ENCODE measurements at places on chromosomes 12 and 14. TPM values are rescaled to one million over a fixed set of nuclear protein-coding genes. Genes with fewer than 3 reads are reported as not detected.

DNA sequence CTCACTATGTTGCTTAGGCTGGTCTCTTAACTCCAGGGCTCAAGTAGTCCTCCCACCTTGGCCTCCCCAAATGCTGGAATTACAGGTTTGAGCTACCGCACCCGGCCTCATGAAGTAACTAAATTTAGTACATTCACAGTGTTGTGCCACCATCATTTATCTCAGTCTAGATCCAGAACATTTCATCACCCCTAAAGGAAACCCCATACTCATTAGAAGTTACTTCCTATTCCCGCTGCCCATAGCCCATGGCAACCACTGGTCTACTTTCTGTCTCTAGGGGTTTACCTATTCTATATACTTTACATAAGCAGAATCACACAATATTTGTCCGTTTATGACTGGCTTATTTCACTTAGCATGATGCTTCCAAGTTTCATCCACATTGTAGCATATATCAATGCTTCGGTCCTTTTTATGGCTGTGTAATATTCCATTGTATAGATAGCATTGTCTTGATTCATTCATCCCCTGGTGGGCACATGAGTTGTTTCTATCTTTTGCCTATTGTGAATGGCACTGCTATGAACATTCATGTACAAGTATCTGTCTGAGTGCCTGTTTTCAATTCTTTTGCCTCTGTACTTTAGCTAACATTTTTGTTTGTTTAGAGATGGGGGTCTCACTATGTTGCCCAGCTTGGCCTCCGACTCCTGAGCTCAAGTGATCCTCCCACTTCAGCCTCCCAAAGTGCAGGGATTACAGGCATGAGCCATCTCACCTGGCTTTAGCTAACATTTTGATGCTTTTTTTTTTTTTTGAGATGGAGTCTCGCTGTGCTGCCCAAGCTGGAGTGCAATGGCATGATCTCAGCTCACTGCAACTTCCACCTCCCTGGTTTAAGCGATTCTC is 10.2 kb upstream of the SH2B3 start:
- DNase-seq: no peak

- no peak for DNase-seq
Observed at GRCh38 chr12:26374934-26375680, 179.7 kb downstream of the SSPN start.

Gene LRCOL1
- not detected for total RNA-seq

DNA sequence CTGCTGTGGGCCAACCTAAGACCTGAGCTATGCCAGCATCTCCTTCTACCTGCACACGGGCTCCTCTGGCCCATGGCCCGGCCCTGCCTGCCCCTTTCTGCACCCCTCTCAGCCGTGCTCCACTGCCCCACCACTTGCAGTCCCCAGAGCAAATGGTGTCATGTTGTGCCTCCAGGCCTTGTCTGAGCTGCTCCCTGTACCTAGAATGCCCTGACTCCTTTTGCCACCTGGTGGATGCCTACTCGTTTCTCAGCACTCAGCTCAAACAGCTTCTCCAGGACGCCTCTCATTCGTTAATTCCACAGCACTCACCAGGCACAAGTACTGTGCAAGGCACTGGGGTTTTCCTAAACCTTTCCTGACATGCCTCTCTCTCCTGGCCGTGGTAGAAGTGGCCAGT is 63.2 kb upstream of the PNMA1 start:
- DNase-seq: no peak

Gene GLIPR1L1
- total RNA-seq: under 0.01 TPM

Gene KCNC2
- 22.4 TPM for total RNA-seq

GRCh38 chr12:15180325-15180724 is 40.9 kb downstream of the RERG start:
- DNase-seq: no peak

DNA sequence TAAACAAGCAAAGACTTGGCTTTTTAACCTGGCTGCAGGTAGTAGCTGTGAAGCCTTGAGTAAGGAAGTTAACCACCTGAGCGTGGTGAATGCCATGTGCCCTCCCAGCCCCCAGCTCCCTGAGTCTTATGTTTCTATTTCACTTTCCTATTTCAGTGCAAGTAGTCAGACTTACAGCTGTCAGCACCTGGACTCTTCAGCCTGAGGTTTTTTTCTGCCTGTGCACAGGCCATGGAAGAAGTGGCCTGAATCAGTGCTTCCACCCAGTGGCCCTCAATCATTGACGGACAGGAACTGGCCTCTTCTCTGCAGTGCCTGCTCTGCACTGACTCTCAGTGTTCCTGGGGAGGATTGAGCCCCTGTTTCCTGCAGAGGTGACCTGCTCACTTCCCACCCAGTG is 796.4 kb downstream of the MED13L start:
- DNase-seq: no peak

Gene DAO
- not detected for total RNA-seq

- peak; percentile 55 for DNase-seq
Observed at GRCh38 chr12:118979763-118980406, 1.5 kb upstream of the SRRM4 start.

Gene FITM1
- 0.41 TPM for total RNA-seq

GRCh38 chr12:120356567-120357030 is 12.4 kb downstream of the MSI1 start:
- DNase-seq: peak; percentile 93

DNA sequence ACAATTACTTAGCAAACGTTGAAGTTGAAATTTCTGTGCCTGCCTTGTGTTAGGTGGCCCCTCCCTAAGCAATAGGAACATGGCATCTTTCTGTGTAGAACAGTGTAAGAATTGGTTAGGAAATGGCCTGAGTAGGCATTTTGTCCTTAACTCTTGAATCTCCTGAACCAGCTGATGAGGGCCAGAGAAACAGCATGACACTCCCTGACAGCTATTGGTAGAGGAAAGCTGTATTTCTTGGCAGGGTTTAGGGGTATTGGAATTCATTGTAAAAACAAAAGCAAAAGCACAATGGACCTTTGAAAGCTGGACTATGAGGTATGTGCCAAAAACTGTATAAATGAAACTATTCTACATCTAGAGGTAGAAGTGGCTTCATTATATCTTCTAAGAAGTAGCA is 40.6 kb upstream of the LRTM2 start:
- DNase-seq: no peak

Data from frontal cortex (tissue), 4 donors.